Activated CD4-positive, alpha-beta T cell treated with anti-CD3 and anti-CD28 coated beads, Interleukin-2, amount 10 ng/mL, durations not matched to agents 24 days and 14 days (primary cell): ENCODE measurements at places on chromosomes 13 and 19. TPM values are rescaled to one million over a fixed set of nuclear protein-coding genes. Genes with fewer than 3 reads are reported as not detected.

Gene FBXL12
- 19.4 and 23.3 TPM in 2 replicates for total RNA-seq

Gene ZNF329
- 1.4 and 2.1 TPM in 2 replicates for total RNA-seq

Gene PRODH2
- not detected in 2 replicates for total RNA-seq

- H3K4me1 ChIP-seq, result no peaks in the 10 kb centered on the region
- no peak for DNase-seq
- no peak overlapping the region for H3K4me3 ChIP-seq
- H3K27me3 ChIP-seq, result peaks cover 22% of the 10 kb centered on the region
- no peaks in the 10 kb centered on the region for H3K36me3 ChIP-seq
- no peak overlapping the region for H3K27ac ChIP-seq
These were observed 14.4 kb upstream of the RFXAP start for GRCh38 chr13:36804588-36804987.

- H3K36me3 ChIP-seq, result no peaks in the 10 kb centered on the region
- no peaks in the 10 kb centered on the region for H3K4me1 ChIP-seq
- H3K27me3 ChIP-seq, result no peaks in the 10 kb centered on the region
- no peak overlapping the region for H3K27ac ChIP-seq
These were observed 131.5 kb upstream of the SPACA7 start for GRCh38 chr13:112244495-112245177.

DNA sequence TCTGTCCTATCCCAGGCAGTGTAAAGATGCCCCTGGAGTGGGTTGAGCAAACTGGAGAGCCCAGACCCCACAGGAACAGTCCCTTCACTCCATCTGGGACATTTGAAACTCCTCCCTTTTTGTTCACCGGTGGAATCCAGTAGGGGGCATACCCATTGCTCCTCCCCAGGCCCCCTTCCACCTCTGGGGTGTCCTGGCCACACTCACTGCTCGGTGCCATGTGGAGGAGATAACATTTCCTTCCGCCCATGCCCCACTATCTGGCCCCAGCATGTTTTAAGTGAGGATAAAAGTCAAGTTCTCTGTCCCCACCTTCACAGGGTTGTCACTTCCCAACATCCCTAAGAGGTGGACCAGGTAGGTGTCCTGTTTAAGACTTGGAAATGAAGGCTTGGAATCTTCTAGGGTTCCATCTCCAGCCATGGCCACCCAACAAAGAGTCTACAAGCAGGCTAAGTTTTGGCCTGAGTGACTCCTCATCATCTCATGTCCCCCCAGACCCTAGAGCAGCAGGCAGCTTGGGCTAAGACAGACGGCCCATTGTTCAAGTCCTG lies 9.3 kb downstream of the ZNF526 start:
- no peaks in the 10 kb centered on the region for H3K27me3 ChIP-seq
- peaks cover 19% of the 10 kb centered on the region for H3K4me1 ChIP-seq
- DNase-seq, result no peak
- peaks cover 66% of the 10 kb centered on the region for H3K36me3 ChIP-seq
- no peak overlapping the region for H3K27ac ChIP-seq

Gene C13orf42
- total RNA-seq, result not detected in 2 replicates

DNA sequence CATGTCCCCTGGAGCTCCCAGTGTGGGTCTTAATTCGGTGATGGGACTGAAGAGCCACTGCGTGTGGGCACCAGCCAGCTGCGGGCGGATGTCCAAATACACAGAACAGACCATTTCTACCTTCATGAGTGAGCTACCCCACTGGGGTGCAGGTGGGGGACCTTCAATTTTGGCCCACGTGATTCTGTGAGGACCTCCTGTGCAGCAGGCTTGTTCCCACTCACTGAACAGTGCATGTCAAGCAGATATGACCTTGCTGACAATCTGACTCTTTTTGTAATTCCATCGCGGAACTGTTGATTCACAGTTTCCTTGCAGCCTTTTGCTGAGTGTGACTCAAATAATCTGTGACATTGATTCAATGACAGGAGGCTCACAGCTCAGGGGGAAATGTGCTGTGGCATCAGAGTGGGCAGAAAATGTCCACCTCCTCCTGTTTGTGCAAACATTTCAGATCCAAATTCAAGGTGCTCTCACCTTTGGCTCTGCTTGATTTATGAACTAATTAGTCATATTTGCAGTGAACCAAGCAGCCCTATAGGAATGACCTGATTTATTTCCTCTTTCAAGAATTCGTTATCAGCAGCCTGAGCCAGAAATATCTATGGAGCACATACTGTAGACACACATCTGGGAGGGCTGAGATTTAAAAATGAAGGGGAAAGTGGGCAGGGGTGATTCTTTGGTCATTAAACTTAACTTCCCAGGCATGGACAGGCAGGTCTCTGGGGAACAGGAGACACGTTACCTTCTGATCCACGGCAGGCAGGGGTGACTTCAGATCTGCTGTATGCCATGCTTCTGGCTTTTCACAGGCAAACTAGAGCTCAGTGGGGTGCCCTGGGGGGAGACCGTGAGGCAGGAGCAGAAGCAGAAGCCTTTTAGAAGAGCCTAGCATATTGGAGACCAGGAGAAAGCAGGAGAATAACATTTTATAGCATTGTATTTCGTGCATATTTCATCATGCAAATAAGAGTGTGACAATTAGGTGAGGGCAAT lies 170.0 kb upstream of the KL start:
- H3K27me3 ChIP-seq, result peaks cover 2% of the 10 kb centered on the region
- H3K36me3 ChIP-seq, result peaks cover 2% of the 10 kb centered on the region
- no peak for DNase-seq
- H3K4me1 ChIP-seq, result peaks cover 6% of the 10 kb centered on the region
- no peak overlapping the region for H3K4me3 ChIP-seq
- H3K27ac ChIP-seq, result peak overlapping the region; percentile 14

Gene ZNF492
- total RNA-seq, result 0.26 and 0.33 TPM in 2 replicates

GRCh38 chr13:48318377-48318811 lies 14.8 kb downstream of the RB1 start:
- peak overlapping the region; percentile 23 for H3K4me3 ChIP-seq
- peaks cover 58% of the 10 kb centered on the region for H3K36me3 ChIP-seq
- no peak for DNase-seq
- peaks cover 22% of the 10 kb centered on the region for H3K4me1 ChIP-seq
- peaks cover 4% of the 10 kb centered on the region for H3K27me3 ChIP-seq
- no peak overlapping the region for H3K27ac ChIP-seq

- peak; percentile 97 for DNase-seq
- H3K27me3 ChIP-seq, result peaks cover 2% of the 10 kb centered on the region
- H3K36me3 ChIP-seq, result no peaks in the 10 kb centered on the region
- H3K4me1 ChIP-seq, result peaks cover 6% of the 10 kb centered on the region
These were observed 3.6 kb downstream of the LGALS7 start for GRCh38 chr19:38769635-38770211.

DNA sequence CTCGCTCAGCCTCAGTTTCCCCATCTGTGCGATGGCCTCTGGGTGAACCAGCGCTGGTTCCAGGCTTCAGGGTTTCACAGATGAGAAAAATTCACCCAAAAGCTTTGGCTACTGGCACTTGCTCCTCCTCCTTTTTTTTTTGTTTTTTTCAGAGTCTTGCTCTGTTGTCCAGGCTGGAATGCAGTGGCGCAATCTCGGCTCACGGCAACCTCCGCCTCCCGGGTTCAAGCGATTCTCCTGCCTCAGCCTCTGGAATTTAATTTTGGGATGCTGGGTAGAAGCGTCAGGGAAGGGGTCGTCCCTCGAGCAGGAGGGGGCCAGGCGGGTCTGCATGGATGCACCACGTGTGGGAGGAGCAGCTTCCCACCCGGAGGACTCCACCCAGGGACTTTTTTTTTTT lies 7.0 kb downstream of the PRSS57 start:
- no peaks in the 10 kb centered on the region for H3K4me1 ChIP-seq
- H3K36me3 ChIP-seq, result no peaks in the 10 kb centered on the region
- no peak overlapping the region for H3K27ac ChIP-seq
- H3K27me3 ChIP-seq, result no peaks in the 10 kb centered on the region
- no peak overlapping the region for H3K4me3 ChIP-seq

DNA sequence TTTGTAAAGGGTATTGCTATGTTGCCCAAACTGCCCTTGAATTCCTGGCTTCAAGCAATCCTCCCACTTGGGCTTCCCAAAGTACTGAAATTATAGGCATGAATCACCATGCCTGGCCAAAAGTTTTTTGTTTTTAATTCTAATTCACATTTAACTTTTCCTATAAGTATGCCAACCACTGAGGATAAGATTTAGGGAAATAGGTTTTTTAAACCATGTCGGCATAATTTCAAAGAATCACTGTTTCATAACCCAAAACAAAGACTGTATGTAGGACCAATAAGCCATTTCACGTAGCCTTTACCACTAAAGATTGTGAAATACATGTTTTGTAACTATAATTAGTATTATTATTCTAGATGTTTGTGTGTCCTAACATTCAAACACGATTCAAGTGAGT lies 8.2 kb downstream of the ZDHHC20 start:
- no peaks in the 10 kb centered on the region for H3K27me3 ChIP-seq
- peaks cover 41% of the 10 kb centered on the region for H3K36me3 ChIP-seq
- H3K4me1 ChIP-seq, result peaks cover 25% of the 10 kb centered on the region

DNA sequence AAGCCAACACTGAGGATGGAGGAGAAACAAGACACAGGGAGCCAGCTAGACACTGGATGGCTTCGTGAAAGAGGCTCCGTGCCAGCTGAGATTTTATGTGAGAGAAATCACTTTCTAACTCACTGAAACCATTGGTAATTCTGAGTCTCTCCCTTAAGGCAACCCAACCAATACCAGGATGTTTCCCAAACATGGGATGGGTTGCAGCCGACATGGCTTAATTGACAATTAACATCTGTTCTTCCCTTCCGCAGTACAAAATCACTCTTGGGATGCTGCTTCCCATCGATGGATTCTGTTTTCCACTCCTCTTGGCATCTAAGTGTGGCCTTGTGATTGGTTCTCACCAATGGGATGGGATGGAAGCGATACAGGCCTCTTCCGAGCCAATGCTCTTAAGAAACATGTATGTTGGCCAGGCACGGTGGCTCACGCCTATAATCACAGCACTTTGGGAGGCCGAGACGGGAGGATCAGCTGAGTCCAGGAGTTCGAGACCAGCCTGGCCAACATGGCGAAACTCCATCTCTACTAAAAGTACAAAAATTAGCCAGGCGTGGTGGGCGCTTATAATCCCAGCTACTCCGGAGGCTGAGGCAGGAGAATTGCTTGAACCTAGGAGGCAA lies 2.3 kb upstream of the ZNF787 start:
- H3K4me1 ChIP-seq, result peaks cover 35% of the 10 kb centered on the region
- peaks cover 2% of the 10 kb centered on the region for H3K27me3 ChIP-seq
- H3K4me3 ChIP-seq, result no peak overlapping the region
- DNase-seq, result no peak
- peaks cover 7% of the 10 kb centered on the region for H3K36me3 ChIP-seq
